ENCODE measurements at places on chromosomes 5 and 9. TPM values are rescaled to one million over a fixed set of nuclear protein-coding genes. Genes with fewer than 3 reads are reported as not detected.

KIF4B gene
- total RNA-seq: 0.02 TPM

GRIN1 gene
- total RNA-seq: not detected

ORM2 gene
- total RNA-seq: not detected

TMEM252 gene
- total RNA-seq: not detected

ARSI gene
- 5.0 TPM for total RNA-seq

All from A172 (cell line).